ENCODE measurements at places on chromosomes 12 and 14.

- DNase-seq, result no peak
These were observed 91.9 kb upstream of the OVCH1 start for GRCh38 chr12:29589286-29589820.

GRCh38 chr12:88253371-88253978 lies 111.4 kb downstream of the TMTC3 start:
- no peak for DNase-seq

DNA sequence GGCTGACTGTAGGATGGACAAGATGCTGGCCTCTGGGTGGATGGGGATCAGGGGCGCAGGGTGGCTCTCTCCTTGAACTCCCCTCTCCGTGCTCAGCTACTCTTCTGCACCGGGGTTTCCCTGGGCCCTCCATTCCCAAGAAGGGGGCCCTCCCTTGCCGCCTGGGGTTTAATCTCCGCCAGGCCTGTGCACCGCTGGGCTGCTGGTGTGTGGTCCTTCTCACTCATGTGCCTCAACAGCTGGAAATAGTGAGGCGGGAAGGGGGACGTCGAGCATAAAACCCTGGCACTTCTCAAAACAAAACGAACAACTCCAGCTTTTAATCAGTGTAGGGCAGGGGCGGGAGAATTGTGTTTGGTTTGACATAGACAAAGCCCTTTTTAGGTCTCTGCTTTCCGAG lies 19.0 kb upstream of the SMOC1 start:
- peak; percentile 22 for DNase-seq

GRCh38 chr14:92414690-92415445 lies 91.9 kb downstream of the SLC24A4 start:
- DNase-seq, result no peak

DNA sequence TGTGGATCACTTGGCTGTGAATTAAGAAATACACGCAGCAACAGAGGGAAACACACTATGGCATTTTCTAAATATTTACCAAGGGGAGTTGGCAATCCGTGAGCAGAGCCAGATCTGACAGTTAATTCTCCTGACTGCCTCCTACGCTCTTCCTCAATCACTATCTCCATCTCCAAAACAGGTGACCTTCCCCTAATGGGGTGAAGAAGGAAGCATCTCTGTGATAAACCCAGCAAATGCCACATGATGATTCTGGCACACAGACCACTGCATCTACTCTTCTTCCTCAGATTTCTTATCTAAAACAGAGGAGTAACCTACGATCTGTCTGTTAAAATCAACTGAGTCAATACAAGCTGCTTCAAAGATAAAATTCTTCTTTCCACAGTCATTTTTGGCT lies 4.4 kb downstream of the SPTB start:
- no peak for DNase-seq

DNA sequence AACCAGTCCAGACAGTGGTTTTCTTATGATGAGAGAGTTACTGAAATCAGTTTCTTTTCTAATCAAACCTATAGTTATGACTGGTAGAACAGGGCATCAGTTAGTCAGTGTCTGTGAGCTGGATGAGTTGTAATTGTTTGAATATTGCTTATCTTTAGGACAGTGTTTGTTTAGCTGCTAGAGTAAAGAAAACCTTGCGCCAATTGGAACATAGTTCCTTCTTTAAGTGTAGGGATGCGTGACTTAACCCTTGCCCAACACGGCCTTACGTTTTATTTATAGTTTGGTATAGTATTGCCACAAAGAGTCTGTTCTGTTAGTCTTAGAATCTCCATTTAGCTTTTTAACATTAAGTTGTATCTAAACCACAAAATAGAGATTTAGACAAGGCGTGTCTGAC lies 572.6 kb downstream of the SLC16A7 start:
- DNase-seq, result no peak

DNA sequence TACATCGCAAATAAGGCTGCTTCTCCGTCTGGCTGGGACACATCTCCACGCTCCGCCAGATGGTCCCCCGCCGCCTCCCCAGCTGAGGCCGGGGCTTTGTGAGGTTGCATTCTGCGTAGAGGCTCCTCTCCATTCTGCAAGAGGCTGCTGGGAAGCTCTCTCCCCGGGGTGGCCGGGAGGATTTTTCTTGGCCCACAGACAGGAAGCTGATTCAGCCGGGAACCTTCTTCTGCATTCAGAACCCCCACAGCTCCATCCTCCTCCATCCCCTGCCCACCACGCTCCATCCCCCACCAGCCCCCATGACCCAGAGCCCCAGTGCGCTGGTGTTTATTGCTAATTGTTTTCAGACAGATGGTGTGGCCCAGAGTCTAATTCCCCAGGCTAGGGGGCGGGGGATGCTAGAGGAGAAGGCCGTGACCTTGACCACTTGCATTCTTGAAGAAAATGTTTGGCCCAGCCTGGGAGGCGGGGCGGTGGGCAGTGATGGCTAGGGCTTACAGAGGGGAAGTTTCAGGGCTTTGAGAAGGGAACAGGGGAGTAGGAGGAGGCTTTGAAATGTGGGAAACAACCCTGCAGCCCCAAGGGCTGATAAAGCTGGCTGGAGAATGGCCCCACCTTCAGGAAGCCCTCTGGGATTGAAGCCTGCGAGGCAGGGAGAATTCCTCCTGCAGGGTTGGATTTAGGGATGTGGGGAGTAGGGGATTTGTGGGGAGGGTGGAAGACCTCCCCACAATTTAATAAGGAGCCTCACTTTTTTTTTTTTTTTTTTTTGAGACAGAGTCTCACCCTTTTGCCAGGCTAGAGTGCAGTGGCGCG lies 88.5 kb upstream of the NCOR2 start:
- no peak for DNase-seq
